ENCODE measurements at places on chromosomes 1 and 21. TPM values are rescaled to one million over a fixed set of nuclear protein-coding genes. Genes with fewer than 3 reads are reported as not detected.

MX1 gene
- 0.54 TPM for polyA plus RNA-seq

LIPI gene
- not detected for polyA plus RNA-seq

GNG12 gene
- 34.2 TPM for polyA plus RNA-seq

ADAMTS5 gene
- not detected for polyA plus RNA-seq

SH2D1B gene
- polyA plus RNA-seq, result 0.26 TPM

LRRC53 gene
- polyA plus RNA-seq, result not detected

CLIC6 gene
- polyA plus RNA-seq, result not detected

ATP13A2 gene
- 76.8 TPM for polyA plus RNA-seq

LCE6A gene
- polyA plus RNA-seq, result not detected

ZNF669 gene
- polyA plus RNA-seq, result 4.4 TPM

Data from cardiac muscle cell (in vitro differentiated cells and primary cell).